WERI-Rb-1 (cell line): ENCODE measurements at places on chromosomes 7 and 10.

GRCh38 chr10:49242604-49243003 lies 54.4 kb upstream of the TMEM273 start:
- no peak for DNase-seq

GRCh38 chr10:79208251-79208983 lies 138.9 kb upstream of the PPIF start:
- no peak for DNase-seq

DNA sequence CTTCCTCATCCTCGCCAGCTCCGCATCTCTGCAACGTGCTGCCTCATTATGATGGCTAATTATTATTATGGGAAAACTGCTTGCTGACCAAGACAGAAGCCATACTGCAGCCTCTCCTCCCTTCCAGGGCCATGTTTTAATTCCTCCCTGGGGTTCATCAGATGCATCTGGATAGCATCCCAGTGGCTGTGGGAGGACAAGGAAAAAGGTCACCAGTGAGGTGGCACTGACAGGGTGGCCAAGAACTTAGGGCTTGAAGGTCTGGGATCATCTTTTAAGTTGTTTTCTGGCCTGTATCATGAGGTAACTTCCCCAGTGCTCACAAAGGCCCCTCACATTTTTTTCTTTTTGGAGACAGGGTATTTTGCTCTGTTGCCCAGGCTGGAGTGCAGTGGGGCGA lies 39.6 kb downstream of the KCNH2 start:
- DNase-seq = no peak

DNA sequence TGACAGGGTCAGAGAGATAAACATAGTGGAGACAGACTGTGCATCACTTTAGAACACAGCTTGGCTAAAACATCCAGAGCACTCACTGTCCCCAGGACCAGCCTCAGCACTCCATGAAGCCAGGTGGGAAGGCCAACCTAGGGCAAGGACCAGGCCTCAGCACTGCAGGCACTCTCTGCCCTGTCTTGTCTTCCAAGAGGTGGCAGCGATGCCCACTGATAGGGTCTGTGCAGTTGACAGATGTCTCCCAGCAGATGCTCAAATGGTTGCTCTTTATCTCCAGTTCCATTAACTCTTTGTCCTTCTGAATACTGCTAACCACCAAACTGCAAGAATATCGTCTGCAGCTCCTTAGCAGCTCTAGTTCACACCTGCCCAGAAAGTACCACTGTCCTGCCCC lies 9.1 kb downstream of the DDX56 start:
- no peak for DNase-seq

- DNase-seq = peak; percentile 59
Measured at GRCh38 chr7:23654508-23654907, 25.5 kb upstream of the FAM221A start.

GRCh38 chr10:132039371-132039770 lies 26.4 kb upstream of the JAKMIP3 start:
- no peak for DNase-seq

GRCh38 chr7:76011442-76011861 lies 17.1 kb upstream of the TMEM120A start:
- DNase-seq = no peak

- DNase-seq = no peak
Measured at GRCh38 chr10:88392222-88392621, 190.9 kb downstream of the RNLS start.

DNA sequence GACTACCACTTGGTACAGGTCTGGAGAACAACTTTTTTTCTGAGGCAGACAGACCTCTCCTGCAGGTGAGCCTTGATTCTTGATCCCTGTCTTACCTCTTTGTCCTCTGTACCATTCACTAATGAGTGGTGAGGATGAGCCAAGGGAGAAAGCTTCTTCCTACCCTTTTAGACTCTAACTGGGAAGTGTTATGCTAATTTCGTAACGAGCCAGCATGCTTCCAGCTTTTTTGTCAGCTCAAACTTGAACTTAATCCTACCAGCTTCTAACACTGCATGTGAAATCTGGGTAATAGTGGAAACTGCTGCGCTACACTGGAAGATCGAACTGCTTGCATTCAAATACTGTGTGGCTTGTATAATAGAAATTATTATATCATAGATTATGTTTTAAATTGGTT lies 87.0 kb downstream of the NEUROD6 start:
- DNase-seq = no peak

DNA sequence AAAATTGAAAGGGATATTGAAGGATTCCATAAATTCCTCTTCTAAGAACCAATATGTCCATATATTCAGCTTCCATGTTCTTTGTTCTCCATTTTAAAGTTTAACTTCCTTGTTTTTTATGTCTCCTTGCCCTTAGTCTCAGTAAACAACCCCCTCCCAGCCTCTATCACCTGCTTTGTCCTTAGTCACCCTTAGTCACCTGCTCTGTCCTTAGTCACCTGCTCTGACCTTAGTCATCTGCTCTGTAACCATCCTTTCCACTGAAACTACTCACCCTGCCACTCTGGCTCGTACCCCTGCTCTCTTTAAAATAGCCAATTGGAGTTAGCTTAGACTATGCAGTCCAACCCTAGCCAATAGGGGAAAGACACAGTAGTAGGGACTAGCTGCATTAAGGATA lies 136.2 kb upstream of the TMEM106B start:
- no peak for DNase-seq

DNA sequence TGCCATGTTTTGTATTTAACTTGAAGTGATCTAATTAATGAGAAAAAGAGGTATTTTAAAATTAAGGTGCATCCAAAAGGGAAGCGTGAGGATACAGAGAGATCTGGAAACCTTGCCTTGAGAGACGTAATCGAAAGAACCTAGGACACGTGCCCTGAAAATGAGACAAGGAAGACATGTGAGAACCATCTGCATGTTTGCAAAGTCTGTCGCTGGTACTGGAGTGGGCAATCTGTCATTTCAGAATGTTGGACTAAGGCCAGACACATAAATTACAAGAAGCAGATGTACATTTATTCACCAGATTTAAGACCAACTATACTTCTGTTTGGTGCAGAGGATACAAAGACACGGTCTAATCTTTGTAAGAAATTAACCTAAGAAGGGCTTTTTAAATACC lies 9.2 kb downstream of the AGR2 start:
- no peak for DNase-seq

- peak; percentile 4 for DNase-seq
Measured at GRCh38 chr10:130218936-130219335, 82.7 kb downstream of the GLRX3 start.

- DNase-seq = no peak
Measured at GRCh38 chr10:68700197-68700596, 20.8 kb upstream of the CCAR1 start.

DNA sequence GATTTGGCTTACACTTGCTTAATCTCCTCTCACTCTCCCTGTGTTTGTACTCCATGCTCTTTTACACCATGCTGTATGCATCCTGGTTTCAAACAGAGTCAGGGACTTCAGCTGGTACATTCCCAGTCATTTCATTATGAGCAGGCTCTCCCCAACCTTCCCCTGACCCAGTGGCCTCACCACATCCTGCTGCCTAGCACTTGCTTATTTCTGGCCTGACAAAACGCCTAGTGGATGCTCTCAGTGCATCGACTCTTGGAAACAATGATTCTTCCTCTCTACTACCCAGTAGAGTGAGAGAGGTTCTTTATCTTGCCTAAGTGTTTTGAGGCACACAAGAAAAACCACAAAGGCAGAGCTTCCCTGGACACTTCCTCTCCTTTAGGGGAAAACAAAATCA lies 63.4 kb downstream of the CAV1 start:
- DNase-seq = no peak

DNA sequence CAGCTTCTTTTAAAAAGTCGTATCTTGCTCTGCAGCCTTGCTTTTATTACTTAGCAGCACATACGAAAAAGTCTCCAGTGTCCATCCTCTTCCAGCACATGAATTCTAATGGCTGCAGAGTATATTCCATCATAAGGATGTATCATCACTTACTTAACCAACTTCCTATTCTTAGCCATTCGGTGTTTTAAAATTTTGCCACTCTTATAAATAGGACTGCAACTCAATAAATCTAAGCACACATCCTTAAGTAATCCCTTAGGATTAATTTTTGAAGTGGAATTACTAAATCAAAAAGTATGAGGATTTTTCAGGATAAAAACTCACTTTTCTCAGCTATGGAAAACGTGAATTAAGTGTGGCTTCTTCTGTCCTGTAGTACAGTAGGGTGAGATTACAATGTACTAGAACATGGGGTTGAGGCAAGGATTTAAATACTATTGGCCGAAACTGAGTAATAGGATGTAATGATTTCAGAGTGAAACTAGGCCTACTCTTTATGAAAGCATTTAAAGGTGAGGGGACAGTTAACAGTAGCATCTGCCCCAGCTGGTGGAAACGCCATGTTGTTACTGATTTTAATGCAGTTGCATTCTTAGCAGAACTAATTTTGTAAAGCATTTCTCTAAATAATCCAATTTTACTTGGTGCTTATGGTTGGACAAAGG lies 1035.5 kb downstream of the LRMDA start:
- DNase-seq = no peak

DNA sequence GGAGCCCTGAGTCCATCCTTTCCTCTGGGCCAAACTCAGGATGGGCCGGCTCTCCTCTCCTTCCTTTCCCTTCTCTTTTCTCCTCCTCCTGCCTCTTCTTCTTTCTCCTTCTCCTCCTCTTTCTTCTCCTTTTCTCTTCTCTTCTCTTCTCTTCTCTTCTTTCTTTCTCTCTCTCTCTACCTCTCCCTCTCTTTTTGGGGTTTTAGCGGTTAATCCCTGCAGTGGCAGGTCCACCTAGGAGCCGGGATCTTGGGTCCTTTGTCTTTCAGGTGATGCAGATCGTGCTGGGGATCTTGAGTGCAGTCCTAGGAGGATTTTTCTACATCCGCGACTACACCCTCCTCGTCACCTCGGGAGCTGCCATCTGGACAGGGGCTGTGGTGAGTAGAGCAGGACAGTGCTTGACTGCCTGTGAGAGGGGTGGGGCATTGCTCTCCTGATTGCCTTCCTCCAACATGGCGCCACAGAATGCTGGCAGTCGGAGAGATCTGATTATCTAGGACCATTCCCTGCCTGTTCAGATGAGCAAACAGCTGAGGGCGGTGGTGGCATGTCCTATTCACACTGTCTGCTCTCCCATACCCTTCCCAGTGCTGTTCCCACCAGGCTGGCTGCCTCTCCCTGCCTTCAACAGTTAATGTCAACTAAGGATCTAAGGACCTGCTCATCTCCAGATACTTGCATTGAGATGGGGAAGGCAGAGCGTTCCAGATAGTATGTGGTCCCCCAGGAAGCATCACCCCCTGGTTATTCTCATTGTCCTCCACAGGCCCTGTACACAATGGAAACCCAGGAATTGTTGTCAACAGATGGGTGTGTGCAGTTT lies 1.6 kb downstream of the TMEM176A start:
- DNase-seq = peak; percentile 88

- no peak for DNase-seq
Measured at GRCh38 chr7:8111282-8111960, 142.8 kb downstream of the GLCCI1 start.

DNA sequence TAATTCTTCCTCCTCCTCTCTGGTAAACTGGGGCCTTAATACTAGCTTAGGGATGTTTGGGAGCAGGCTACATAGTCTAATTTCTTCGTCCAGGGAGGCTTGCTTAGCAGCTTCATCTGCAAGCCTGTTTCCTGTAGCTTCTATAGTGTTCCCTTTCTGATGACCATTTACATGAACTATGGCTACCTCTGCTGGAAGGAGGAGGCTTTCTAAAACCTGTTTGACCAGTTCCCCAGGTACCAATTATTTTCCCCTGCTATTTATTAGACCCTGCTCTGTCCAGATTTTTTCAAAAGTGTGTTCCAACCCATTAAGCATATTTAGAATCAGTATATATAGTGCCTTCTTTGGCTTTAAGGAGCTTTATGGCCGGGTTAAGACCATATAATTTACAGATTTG lies 38.8 kb upstream of the DNAH11 start:
- no peak for DNase-seq

- no peak for DNase-seq
Measured at GRCh38 chr10:68111584-68111983, 2.3 kb downstream of the MYPN start.

- no peak for DNase-seq
Measured at GRCh38 chr10:670990-671389, 18.5 kb downstream of the DIP2C start.

DNA sequence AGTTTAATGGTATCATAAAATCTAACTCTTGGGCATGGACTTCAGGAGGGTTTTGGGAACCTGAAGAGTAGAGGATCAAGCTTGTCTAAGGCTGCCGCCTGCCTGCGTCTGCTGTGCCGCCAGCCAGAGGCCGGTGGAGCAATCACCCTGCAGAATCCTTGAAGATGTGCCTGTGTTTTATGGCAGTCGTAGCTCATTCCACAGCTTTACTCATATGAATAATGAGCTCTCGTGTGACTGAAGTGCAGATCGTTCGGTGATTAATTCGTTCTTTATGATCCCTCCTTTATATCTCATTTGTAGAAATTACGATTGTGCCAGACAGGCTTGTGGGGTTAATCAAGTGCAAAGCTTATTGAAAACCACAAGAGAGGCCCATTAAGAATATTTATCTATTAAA lies 100.8 kb downstream of the ACTR3B start:
- no peak for DNase-seq

- peak; percentile 56 for DNase-seq
Measured at GRCh38 chr10:84214612-84215235, 10.6 kb downstream of the LRIT2 start.

DNA sequence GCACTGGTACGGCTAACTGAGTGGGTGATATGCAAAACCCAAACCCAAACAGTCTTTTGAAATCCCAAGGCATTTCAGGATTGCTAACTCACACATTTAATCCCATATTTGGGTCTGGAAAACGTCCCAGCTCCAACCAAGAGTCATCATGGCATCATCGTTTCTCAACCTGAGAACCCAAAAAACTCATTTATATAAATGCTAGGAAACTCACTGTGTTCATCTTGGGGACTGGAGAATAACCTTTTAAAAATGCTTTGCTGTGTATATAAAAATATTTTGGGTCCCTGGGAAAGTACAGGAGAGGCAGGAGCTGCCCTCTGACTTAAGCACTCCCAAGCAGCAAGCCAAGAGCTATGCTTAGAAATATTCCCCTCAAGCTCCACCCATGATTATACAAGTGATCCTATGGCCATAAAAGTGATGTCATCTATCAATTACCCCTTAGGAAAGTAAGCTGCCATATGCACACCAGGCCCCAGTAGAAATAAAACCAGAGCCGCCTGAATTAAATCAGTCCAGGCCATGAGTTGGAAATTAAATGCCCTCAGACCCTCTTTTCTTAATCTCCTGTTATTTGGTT lies 352.1 kb downstream of the FRMD4A start:
- no peak for DNase-seq

GRCh38 chr10:128221807-128222206 lies 95.6 kb upstream of the MKI67 start:
- DNase-seq = no peak
